ENCODE measurements at places on chromosomes 11 and 22.

GRCh38 chr11:8961401-8961800 lies 2.8 kb downstream of the TMEM9B start:
- DNase-seq, result peak; percentile 47

DNA sequence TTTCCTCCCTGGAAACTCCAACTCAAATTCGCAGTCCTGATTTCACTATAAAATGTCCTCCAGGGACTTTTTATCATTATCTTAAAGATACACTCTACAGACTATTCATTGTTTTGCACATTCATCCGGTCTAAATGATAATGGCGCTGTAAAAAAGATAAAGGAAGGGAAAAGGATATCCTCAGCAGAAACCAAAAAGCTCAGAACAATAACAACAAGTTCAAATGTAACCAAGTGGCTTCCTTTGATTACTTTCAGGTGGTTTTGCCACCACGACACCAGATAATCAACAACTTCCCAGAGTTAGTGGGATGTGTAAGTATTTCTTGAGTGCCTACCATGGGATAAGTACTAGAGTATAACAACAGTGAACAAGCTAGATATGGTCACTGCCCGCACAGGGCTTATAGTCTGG lies 26.3 kb downstream of the PRCP start:
- no peak for DNase-seq

GRCh38 chr11:57493507-57494503 lies 21.7 kb downstream of the SLC43A1 start:
- no peak for DNase-seq

GRCh38 chr11:96367342-96367741 lies 22.4 kb downstream of the CCDC82 start:
- peak; percentile 46 for DNase-seq

- DNase-seq, result no peak
Measured at GRCh38 chr11:69291459-69292110, 2.4 kb upstream of the MYEOV start.

GRCh38 chr11:64759722-64760719 lies at the start of gene PYGM:
Gene PYGM (minus strand): TSS chr11:64759974. CDS start chr11:64759898, 76 bp downstream.
- DNase-seq, result no peak

DNA sequence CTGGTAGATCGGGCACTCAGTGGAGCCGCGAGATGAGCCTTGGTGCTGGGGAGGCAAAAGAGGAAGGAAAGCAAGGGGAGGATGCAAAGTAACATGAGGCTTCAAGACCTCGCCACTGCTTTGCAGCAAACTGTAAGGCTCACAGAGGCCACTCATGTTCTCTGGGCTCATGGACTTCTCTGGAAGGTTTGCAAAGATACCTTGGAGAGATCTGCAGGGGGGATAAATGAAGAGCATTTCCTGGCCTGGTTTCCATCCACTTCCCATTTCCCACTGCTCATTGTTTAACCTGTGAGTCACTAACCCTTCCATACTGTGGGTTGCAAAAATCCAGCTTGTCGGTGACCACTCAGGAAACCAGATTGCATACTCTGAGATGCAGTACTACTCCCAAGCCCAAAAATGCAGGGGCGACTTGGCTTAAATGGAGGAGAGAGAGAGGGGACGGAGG lies 38.5 kb downstream of the OSBP2 start:
- peak; percentile 50 for DNase-seq

DNA sequence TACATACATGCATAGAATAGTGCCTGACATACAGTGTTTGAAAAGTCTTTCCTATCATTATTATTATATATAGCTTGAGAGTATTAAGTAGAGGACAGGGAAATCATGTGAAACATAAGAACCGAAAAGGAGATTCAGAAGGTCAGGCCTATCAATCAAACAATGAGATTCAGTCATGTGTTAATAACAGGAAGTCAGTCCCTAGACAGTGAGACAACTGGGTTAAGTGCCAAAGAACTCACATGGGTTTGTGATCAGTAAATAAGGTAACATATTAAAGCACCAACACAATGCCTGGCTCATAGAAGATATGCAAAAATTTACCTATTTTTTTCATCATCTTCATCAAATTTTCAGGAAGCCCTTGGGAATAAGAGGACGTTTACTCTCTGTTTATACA lies 174.3 kb upstream of the FAT3 start:
- DNase-seq, result no peak

DNA sequence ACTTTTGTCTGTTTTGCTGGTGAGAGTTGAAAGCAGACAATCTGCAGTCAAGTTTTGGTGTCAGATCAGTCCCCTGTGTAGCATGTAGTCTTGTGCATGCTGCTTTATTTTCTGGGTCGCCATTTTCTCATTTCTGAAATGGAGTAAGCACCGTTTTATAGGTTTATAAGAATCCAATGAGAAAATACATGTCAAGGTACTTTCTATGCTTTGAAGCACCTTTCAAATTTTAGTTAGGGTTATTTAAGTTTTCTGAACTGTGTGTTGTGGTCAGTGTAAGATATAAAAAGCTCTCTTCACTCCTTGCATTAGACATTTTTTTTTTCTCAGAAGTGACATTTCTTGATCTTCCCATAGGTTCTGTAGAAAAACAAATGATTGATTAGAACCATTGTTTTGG lies 283.2 kb downstream of the ETS1 start:
- no peak for DNase-seq

GRCh38 chr11:94757037-94757735 lies 11.0 kb upstream of the AMOTL1 start:
- no peak for DNase-seq

DNA sequence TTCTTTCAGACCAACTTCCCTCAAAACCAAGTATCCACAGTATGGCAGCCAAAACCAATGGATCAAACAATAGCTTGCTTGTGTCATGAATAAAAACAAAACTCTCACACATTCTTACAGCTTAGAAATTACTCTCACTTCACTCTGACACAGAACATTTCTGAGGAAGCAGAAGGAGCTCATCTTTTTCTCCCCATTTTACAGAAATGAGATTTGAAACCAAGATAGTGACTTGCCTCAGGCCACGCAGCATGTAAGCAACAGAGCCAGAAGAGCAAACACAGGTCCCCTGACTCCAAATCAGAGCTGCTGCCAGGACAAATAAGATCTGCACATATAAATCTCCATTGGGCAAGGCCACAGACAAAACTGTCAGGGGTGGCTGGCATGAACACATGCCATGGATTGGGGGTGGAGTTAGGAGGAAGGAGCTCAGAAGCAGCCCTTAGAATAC lies 64.8 kb downstream of the RAB30 start:
- DNase-seq, result peak; percentile 9

GRCh38 chr11:114448749-114449482 lies 9.6 kb downstream of the REXO2 start:
- DNase-seq, result no peak

DNA sequence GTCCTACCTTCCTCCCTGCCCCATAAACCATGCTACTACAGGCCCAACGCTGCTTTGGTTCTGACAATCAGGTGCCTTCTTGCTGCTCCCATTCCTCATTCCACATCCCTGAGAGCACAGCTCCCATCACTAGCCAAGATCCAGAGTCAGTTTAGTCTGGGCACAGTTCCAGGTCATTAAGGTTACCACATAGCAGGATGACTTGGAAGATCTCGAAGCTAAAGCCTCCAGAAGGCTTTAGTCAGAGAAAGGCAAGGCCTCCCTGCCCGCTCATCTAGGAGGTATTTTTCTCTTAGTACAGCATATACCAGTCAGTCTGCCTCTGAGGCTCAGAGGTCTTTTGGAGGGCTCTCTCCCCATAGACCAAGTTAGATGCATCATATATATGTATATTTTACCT lies 30.3 kb downstream of the TRIM66 start:
- no peak for DNase-seq

DNA sequence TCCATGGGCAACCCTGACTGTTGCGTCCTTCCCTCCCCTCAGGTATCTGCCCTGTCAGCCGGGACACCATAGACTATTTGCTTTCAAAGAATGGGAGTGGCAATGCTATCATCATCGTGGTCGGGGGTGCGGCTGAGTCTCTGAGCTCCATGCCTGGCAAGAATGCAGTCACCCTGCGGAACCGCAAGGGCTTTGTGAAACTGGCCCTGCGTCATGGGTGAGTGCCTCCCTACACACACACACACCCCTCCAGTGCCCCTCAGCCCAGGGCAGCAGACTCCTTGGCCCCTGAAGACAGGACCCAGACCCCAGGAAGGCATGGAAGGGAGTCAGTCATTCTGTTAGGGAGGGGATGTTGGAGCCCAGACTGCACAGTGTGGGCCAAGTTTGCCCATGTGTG lies 17.9 kb upstream of the UVRAG start:
- DNase-seq, result no peak

DNA sequence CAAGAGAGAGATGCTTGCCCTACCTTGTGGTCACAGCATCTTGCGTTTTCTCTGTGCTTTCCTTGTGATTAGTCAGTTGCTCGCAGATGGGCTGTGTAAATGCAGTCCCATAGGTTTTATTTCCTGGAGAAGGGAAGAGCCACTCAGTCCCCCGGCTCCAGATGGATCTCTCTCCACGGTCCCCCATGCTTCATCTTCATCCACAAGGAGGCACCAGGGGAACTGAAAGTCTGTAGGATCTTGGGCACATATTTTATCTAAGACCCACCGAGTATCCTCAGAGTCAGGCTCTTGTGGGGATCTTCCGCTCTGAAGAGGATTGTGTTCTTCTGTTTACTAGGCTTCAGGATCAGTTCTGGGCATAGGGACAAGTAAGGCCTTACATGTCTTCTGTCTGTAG lies 66.8 kb upstream of the E2F8 start:
- no peak for DNase-seq

- no peak for DNase-seq
Measured at GRCh38 chr11:85809863-85810262, 1.1 kb downstream of the SYTL2 start.

DNA sequence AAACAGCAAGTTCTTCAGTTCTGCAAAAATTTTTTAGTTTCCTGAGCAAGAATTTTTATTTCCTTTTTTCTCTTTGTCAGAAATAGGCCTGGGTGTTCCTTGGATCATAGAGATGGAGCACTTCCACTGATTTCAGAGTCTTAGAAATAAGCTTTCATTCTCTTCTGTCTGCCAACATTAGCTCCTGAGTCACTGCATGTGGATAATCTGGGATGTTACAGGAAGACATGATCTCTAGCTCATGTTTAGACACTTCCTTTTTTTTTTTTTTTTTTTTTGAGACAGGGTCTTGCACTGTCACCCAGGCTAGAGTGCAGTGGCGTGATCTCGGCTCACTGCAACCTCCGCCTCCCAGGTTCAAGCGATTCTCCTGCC lies 13.2 kb upstream of the TMEM218 start:
- peak; percentile 61 for DNase-seq

GRCh38 chr22:17056058-17056457 lies 28.7 kb upstream of the IL17RA start:
- DNase-seq, result no peak

- peak; percentile 28 for DNase-seq
Measured at GRCh38 chr11:124543145-124543544, 309 bp downstream of the OR8B12 start.

DNA sequence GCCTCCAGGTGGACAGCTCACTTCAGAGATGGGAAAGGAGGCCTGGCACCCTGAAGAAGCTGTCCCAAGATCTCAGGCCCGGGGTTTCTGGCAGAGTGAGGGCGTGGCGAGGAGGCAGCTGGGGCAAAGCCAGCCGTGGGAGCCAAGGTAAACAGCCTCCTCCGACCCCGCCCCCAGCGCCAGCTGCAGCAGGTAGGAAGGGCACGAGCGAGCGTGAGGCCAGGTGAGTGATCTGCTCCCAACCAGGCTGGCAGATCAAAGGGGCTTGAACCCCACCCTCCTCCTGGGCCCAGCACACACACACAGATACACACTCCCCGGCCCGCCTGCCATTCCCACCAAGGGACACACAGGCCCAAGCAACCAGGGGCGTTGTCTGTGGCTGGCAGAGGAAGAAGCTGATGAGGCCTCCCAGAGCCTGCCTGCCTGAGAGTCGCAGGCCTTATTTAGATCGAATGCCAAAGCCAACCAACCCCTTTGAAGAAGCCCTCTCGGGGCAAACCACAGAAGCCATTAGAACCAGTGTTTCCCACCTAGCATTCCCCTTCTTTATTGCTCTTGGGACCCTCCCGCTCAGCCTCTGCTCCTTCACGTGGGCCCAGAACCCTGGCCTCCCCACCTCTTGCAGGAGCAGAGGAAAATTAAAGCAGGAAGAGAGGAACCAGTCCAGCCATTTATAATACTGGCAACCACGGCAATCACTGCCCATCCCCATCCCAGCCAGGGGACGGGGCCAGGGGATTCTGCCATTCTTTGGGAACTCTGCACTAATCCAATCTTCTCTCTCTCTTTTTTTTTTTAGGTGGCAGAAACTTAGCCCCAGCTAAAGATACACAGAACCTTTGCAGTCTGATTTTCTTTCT lies 5.0 kb downstream of the PDGFB start:
- no peak for DNase-seq

DNA sequence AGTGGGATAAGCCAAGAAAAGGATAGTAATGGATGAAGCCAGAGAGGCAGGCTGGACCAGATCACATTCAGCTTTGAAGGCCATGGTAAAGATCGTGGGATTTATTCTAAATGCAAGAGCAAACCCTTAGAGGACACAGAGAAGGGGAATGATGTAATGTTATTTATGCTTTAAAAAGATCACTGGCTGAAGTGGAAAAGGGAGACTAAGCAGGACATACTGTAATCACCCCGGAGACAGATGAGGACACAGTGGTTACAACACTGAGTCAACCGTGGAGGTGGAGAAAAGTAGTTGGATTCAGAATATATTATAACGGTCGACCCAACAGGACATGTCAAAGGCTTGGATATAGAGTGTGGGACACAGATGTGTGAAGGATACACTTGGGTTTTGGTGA lies 38.5 kb downstream of the CDON start:
- DNase-seq, result no peak

GRCh38 chr11:66617155-66617834 lies 865 bp downstream of the RBM14 start:
- DNase-seq, result peak; percentile 91

GRCh38 chr11:61946894-61947293 lies 3.3 kb upstream of the BEST1 start:
- DNase-seq, result no peak

DNA sequence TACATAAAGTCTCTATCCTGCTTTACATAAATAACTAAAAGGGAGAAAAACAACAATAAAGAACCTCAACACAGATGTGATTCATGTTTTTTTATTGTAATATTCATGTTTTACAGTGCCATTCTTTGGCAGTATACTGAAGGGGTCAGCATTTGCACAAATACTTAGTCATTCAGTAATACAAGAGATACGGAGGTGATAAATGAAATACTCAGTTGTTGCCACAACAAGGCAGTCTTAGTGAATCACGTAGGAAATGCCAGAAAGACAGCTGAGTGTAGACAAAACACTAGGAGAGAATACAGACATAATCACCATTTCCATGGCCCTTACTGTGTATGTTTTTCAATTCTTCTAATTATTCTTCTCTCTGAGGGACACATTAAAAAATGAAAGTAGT lies 910.4 kb downstream of the METTL15 start:
- no peak for DNase-seq

- no peak for DNase-seq
Measured at GRCh38 chr11:76796511-76797198, 13.5 kb downstream of the TSKU start.

GRCh38 chr11:1219834-1220815 lies 2.7 kb upstream of the MUC5B start:
- DNase-seq, result no peak

DNA sequence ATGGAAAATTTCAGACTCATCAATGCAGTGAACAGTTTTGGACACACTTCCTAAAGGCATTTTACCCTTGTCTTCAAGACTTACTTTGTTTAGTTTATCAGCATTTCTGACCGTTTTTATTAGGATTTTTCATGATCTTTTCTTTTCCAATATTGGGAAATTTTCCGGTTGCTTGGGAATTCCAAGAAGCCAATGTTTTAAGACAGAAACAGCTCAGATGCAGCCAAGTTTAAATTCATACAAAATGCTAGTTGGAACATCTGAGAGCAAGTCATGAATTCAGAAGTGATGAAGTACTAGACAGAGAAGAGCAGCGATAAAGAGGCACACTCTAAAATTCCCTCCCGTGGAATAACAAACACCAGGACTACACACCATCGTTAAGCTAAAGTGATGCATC lies 68.6 kb downstream of the RAB38 start:
- DNase-seq, result no peak

All from suppressor macrophage treated with lipopolysaccharide for 4 hours (primary cell).